ENCODE measurements at places on chromosomes 6 and 20.

GRCh38 chr6:128487746-128488145 lies 32.7 kb downstream of the PTPRK start:
- H3K4me3 ChIP-seq, result no peak overlapping the region
- H3K27ac ChIP-seq, result peak overlapping the region; percentile 56
- H3K4me1 ChIP-seq, result peaks cover 3% of the 10 kb centered on the region

GRCh38 chr6:44800171-44800783 lies 412.8 kb downstream of the CDC5L start:
- no peak overlapping the region for H3K27ac ChIP-seq
- H3K27me3 ChIP-seq, result no peaks in the 10 kb centered on the region
- H3K36me3 ChIP-seq, result no peaks in the 10 kb centered on the region
- H3K4me3 ChIP-seq, result no peak overlapping the region
- peak; percentile 43 for DNase-seq

GRCh38 chr6:16106991-16107787 lies 21.7 kb upstream of the MYLIP start:
- no peaks in the 10 kb centered on the region for H3K4me1 ChIP-seq
- no peak for DNase-seq
- no peak overlapping the region for H3K27ac ChIP-seq
- no peaks in the 10 kb centered on the region for H3K36me3 ChIP-seq
- H3K4me3 ChIP-seq, result no peak overlapping the region

GRCh38 chr6:3638662-3639061 lies 112.9 kb downstream of the PXDC1 start:
- no peak for DNase-seq
- no peaks in the 10 kb centered on the region for H3K27me3 ChIP-seq
- H3K36me3 ChIP-seq, result no peaks in the 10 kb centered on the region
- no peak overlapping the region for H3K27ac ChIP-seq
- no peak overlapping the region for H3K4me3 ChIP-seq

- no peak overlapping the region for H3K27ac ChIP-seq
- no peak for DNase-seq
- H3K27me3 ChIP-seq, result no peaks in the 10 kb centered on the region
- no peak overlapping the region for H3K4me3 ChIP-seq
- H3K36me3 ChIP-seq, result no peaks in the 10 kb centered on the region
Measured at GRCh38 chr20:49411221-49411925, 71.1 kb downstream of the KCNB1 start.

DNA sequence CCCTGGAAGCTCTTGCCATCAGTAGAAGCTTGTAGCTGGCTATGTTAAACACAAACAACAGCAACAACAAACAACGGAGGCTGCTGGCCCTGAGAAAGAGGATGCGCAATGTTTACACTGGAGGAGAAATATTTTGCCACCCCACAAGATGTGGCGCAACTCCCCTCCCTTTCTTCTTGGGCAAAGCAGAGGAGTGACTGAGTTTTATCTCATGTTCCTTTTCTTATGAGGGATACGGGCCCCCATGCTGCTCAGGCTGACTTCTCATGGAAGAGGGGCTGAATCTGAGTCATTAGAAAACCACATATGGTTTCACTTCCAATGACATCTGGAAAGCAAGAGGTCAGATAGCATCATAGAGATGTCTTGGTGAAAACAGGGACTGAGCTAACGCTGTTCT lies 75.9 kb upstream of the HDDC2 start:
- H3K4me3 ChIP-seq, result no peak overlapping the region
- no peak for DNase-seq
- no peaks in the 10 kb centered on the region for H3K27me3 ChIP-seq
- peak overlapping the region; percentile 56 for H3K27ac ChIP-seq

GRCh38 chr6:163340201-163340887 lies 74.2 kb upstream of the QKI start:
- no peak for DNase-seq
- no peaks in the 10 kb centered on the region for H3K27me3 ChIP-seq
- H3K4me3 ChIP-seq, result no peak overlapping the region
- H3K27ac ChIP-seq, result no peak overlapping the region
- H3K36me3 ChIP-seq, result no peaks in the 10 kb centered on the region

GRCh38 chr6:21946298-21946783 lies 350.5 kb downstream of the PRL start:
- H3K4me1 ChIP-seq, result no peaks in the 10 kb centered on the region
- H3K27ac ChIP-seq, result peak overlapping the region; percentile 35
- DNase-seq, result peak; percentile 32
- H3K36me3 ChIP-seq, result no peaks in the 10 kb centered on the region
- H3K27me3 ChIP-seq, result no peaks in the 10 kb centered on the region
- H3K4me3 ChIP-seq, result no peak overlapping the region

DNA sequence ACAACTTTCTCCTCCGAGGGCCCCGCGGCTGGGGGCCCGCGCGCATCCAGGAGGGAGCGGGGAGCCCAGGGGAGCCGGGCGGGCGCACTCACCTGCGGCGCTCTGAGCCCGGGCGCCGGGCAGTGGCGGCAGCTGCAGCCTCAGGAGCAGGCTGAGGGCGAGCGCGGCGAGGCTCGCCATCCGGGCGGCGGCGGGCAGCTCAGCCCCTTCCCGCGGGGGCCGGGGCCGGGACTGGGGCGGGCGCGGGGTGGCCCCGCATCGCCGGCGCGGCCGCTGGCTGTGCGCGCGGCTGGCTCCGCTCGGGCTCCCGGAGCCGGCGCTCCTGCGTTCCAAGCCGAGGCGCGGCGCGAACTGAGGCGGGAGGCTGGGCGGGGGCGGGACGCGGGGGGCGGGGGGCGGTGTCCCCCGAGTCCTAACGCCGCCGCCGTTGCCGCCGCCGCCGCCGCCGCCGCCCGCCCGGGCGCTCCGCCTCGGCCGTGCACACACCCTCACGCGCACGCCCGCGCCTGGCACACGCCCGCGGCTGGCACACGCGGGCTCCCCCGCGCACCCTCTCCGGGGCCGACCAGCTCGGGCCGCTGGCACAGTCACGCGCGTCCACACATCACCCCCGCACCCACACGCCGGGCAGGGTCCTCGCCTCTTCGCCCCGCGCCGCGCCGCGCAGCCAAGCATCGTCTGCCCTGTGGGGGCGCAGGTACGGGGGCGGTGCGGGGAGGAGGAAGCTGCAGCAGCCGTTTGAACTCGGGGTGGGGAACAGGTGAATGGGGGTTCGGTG lies at the start of gene PTPRT:
Gene PTPRT (minus strand): TSS at position 353 of the 778 bp plus-strand sequence. CDS start 173 bp downstream, at position 180.
- DNase-seq, result no peak
- H3K36me3 ChIP-seq, result no peaks in the 10 kb centered on the region
- H3K4me3 ChIP-seq, result peak within 1 kb of the TSS; percentile 15
- peaks cover 48% of the 10 kb centered on the region for H3K27me3 ChIP-seq
- H3K27ac ChIP-seq, result no peak within 1 kb of the TSS
- H3K4me1 ChIP-seq, result no peaks in the 10 kb centered on the region

GRCh38 chr20:56843386-56843785 lies 214.3 kb downstream of the TFAP2C start:
- no peaks in the 10 kb centered on the region for H3K36me3 ChIP-seq
- H3K27ac ChIP-seq, result no peak overlapping the region
- no peaks in the 10 kb centered on the region for H3K27me3 ChIP-seq
- H3K4me1 ChIP-seq, result no peaks in the 10 kb centered on the region
- no peak overlapping the region for H3K4me3 ChIP-seq

GRCh38 chr6:33073431-33073871 lies at the start of gene HLA-DPA1:
TSS of gene HLA-DPA1 (minus strand) at chr6:33073649.
- no peak for DNase-seq
- no peaks in the 10 kb centered on the region for H3K4me1 ChIP-seq
- no peaks in the 10 kb centered on the region for H3K36me3 ChIP-seq
- H3K27me3 ChIP-seq, result no peaks in the 10 kb centered on the region
- peak within 1 kb of the TSS; percentile 20 for H3K27ac ChIP-seq

DNA sequence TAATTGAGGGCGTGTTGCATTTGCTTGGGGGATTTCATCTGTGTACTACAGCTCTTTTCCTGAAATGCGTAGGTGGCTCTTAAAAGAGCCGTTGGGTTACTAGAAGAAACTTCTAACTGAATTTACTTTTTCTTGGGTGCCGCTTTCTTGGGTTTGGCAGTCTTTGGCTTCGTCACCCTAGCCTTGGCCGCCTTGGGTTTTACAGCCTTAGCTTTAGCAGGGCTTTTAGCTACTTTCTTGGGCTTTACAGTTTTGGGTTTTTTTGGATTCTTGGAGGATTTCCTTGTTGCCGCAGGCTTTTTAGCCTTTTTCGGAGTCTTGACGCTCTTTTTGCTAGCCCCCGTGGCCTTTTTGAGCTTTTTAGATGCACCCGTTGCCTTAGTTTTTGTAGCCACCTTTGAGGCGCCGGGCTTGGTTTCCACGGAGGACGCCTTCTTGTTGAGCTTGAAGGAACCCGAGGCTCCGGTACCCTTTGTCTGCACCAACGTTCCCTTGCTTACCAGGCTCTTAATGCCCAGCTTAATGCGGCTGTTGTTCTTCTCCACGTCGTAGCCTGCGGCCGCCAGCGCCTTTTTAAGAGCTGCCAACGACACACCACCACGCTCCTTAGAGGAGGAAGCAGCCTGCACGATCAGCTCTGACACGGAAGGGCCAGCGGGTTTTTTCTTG lies 54.5 kb downstream of the TRIM38 start:
- H3K27ac ChIP-seq, result peak overlapping the region; percentile 90
- peak overlapping the region; percentile 49 for H3K4me3 ChIP-seq
- H3K36me3 ChIP-seq, result no peaks in the 10 kb centered on the region
- no peaks in the 10 kb centered on the region for H3K4me1 ChIP-seq

DNA sequence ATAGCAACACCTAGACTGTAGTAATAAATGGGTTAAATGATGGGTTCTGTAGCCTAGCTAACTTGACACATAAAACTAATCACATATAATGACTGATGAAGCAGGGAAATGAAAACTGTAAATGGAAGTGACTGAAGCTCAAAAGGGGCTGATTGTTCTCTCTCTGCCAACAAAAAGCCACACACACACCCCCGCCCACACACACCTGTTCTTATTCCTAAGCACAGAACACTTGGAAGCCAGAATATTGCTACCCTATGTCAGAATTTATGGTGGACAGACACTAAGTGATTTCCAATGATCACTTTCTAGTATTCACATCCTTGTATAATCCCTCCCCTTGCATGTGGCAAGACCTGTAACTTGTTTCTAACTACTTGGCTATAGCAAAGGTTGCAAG lies 603.5 kb downstream of the UTRN start:
- no peaks in the 10 kb centered on the region for H3K36me3 ChIP-seq
- no peak overlapping the region for H3K4me3 ChIP-seq
- DNase-seq, result no peak
- H3K27me3 ChIP-seq, result no peaks in the 10 kb centered on the region

DNA sequence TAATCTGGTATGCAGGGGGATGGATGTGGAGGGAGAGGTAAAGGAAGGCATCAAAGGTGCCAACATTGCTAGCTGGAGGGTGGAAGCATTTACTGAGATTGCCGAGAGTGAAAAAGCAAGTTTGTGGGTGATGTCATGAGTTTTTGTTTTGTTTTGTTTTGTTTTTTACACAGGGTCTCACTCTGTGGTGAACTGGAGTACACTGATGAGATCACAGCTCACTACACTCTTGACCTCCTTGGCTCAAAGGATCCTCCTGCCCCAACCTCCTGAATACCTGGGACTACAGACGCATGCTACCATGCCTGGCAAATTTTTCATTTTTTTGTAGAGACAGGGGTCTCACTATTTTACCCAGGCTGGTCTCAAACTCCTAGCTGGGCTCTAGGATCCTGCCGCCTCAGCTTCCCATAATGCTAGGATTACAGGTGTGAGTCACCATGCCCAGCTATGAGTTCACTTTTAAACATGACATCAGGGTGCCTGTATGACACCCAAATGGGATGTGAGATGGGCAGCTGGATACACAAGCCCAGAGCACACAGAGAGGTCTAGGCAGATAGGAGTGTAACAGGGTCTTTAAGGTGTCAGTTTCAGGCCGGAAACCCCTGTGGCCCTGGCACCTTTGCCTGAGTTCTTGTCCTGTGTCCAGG lies 35.1 kb upstream of the HMGA1 start:
- H3K27me3 ChIP-seq, result no peaks in the 10 kb centered on the region
- H3K36me3 ChIP-seq, result no peaks in the 10 kb centered on the region
- no peak overlapping the region for H3K4me3 ChIP-seq
- H3K27ac ChIP-seq, result no peak overlapping the region
- H3K4me1 ChIP-seq, result no peaks in the 10 kb centered on the region
- DNase-seq, result no peak

DNA sequence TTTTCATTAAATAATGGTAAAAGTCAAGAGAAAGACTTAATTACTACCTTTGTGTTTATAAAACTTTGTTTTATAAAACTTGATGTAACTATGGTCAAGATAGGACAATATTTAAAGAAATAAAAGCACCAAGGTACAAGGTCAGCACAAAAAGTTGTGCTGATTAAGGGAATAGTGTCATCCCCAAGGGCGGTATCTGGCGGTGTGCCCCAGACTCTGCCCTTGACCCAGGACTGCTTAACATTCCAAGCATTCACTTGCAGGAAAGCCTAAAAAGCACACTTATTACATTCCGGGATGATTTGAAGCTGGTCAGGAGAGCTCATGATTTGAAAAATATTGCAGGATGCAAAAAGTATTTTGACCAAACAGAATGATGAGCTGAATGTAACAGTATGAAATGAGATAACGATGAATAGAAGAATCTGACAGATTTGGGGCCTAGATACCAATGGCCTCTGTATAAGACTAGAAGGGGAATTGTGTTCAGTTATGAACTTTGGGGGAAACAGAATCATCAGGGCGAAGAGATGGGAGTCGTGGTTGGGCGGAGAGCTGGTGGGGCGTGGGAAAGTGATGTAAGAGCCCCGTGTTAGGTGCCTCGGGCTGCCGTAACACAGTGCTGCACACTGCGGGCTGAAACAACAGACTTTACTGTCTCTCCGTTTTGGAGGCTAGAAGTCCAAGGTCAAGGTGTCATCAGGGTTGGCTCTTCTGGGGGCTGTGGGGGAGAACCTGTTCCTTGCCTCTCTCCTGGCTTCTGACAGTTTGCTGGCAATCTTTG lies 77.2 kb downstream of the CDC5L start:
- DNase-seq, result no peak
- no peak overlapping the region for H3K4me3 ChIP-seq
- no peaks in the 10 kb centered on the region for H3K27me3 ChIP-seq

GRCh38 chr6:43627008-43627825 lies 1.8 kb downstream of the GTPBP2 start:
- H3K4me1 ChIP-seq, result peaks cover 4% of the 10 kb centered on the region
- H3K27me3 ChIP-seq, result no peaks in the 10 kb centered on the region
- H3K4me3 ChIP-seq, result no peak overlapping the region
- H3K36me3 ChIP-seq, result no peaks in the 10 kb centered on the region

GRCh38 chr6:95357380-95358020 lies 219.8 kb upstream of the MANEA start:
- no peaks in the 10 kb centered on the region for H3K27me3 ChIP-seq
- H3K4me1 ChIP-seq, result no peaks in the 10 kb centered on the region
- DNase-seq, result no peak
- H3K27ac ChIP-seq, result no peak overlapping the region
- H3K4me3 ChIP-seq, result no peak overlapping the region

- H3K27me3 ChIP-seq, result peaks cover 7% of the 10 kb centered on the region
- H3K4me1 ChIP-seq, result no peaks in the 10 kb centered on the region
- no peak for DNase-seq
- H3K36me3 ChIP-seq, result no peaks in the 10 kb centered on the region
- H3K27ac ChIP-seq, result no peak overlapping the region
Measured at GRCh38 chr6:43275801-43276576, 22.1 kb upstream of the SLC22A7 start.

- no peaks in the 10 kb centered on the region for H3K36me3 ChIP-seq
- H3K27ac ChIP-seq, result peak overlapping the region; percentile 85
- peak overlapping the region; percentile 47 for H3K4me3 ChIP-seq
- H3K4me1 ChIP-seq, result peaks cover 37% of the 10 kb centered on the region
Measured at GRCh38 chr20:31675828-31676608, 38.3 kb downstream of the COX4I2 start.

GRCh38 chr20:63698739-63699465 lies 2.5 kb downstream of the TNFRSF6B start:
- peaks cover 17% of the 10 kb centered on the region for H3K4me1 ChIP-seq
- H3K36me3 ChIP-seq, result no peaks in the 10 kb centered on the region
- no peaks in the 10 kb centered on the region for H3K27me3 ChIP-seq
- no peak for DNase-seq
- H3K27ac ChIP-seq, result peak overlapping the region; percentile 52

Data from breast epithelium (tissue), 4 donors.